Smooth muscle cell of the umbilical artery (primary cell): ENCODE measurements at places on chromosomes 1 and 21. TPM values are rescaled to one million over a fixed set of nuclear protein-coding genes. Genes with fewer than 3 reads are reported as not detected.

Gene ST3GAL3
- 17.8 and 22.1 TPM in 2 replicates for total RNA-seq

Gene PLEKHN1
- total RNA-seq: under 0.01 and 1.8 TPM in 2 replicates

Gene MIS18A
- total RNA-seq: 3.9 and 7.7 TPM in 2 replicates

Gene FNDC7
- 0.14 and 0.30 TPM in 2 replicates for total RNA-seq

Gene TFF1
- not detected in 2 replicates for total RNA-seq

Gene MSH4
- 0.46 and 0.59 TPM in 2 replicates for total RNA-seq

Gene IFI44L
- 1.6 and 4.8 TPM in 2 replicates for total RNA-seq

Gene TMIGD3
- total RNA-seq: not detected in 2 replicates

Gene RAD54L
- 0.89 and 3.6 TPM in 2 replicates for total RNA-seq
